ENCODE measurements at places on chromosomes 7 and 10.
A peak's percentile ranks its signal among the peaks of the same experiment; 100 is the strongest.

DNA sequence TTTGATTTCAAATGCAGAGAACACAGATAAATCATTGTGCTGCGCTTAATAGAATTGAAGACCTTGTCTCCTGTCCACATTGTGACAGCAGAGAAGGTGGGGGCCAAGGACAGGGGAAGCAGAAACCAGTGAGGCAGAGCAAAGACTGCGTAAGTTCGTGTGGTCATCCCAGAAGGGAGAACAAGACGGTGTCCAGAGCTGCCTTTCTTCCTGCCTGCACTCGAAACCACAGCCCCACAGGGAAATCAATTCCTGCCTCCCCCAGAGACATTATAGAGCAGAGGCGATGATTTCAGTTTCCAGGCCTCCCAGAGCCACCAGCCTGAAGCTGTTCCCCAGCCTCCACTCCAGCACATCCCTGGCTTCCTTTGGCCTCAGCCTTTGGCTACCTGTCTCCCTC is 39.7 kb upstream of the UCN3 start:
- H3K27me3 ChIP-seq, result peaks cover 3% of the 10 kb centered on the region
- H3K36me3 ChIP-seq, result no peaks in the 10 kb centered on the region
- no peak overlapping the region for H3K27ac ChIP-seq
- no peaks in the 10 kb centered on the region for H3K4me1 ChIP-seq
- no peak overlapping the region for H3K4me3 ChIP-seq

DNA sequence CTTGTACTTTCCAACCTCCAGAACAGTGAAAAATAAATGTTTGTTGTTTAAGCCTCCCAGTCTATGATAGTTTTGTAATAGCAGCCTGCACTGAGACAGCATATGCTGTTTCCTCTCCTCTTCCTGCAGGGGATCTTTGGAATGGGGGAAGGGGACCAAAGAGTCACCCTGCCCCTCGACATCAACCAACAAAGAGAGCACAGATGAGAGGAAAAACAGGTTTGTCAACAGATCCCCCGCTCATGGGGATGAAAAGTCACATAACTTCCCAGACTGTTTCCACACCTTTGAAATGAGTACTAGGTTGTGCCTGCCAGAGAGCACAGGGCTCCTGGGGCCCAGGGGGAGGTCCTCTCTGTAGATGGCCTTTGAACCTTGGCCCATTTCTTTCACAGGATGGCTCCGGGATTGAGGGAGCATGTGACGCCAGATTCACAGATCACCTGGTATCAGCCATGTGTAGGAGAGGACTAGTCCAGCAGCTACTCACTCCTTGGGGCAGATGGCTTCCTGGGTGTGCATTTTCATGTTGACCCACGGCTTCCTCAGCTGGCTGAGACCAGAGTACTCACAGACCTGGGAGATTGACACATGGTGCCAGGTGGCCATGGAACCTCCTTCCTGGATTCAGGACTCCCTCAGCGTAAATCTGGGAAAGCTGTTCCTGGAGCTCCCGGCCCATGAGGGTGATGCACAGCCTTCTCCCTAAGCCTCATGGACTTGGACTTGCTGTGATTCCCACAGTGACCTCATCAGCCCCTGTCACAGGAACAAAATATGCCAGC is 125.6 kb downstream of the CXCL12 start:
- no peak overlapping the region for H3K4me3 ChIP-seq
- H3K27me3 ChIP-seq, result no peaks in the 10 kb centered on the region
- DNase-seq, result no peak
- no peak overlapping the region for H3K27ac ChIP-seq

GRCh38 chr10:48525113-48525512 is 79.8 kb downstream of the ARHGAP22 start:
- peaks cover 62% of the 10 kb centered on the region for H3K27me3 ChIP-seq
- no peaks in the 10 kb centered on the region for H3K36me3 ChIP-seq
- H3K27ac ChIP-seq, result no peak overlapping the region
- H3K4me1 ChIP-seq, result no peaks in the 10 kb centered on the region

- no peaks in the 10 kb centered on the region for H3K36me3 ChIP-seq
- H3K4me3 ChIP-seq, result no peak overlapping the region
- H3K27me3 ChIP-seq, result peaks cover 5% of the 10 kb centered on the region
- no peaks in the 10 kb centered on the region for H3K4me1 ChIP-seq
Observed at GRCh38 chr10:99841746-99842145, 59.3 kb downstream of the ABCC2 start.

- no peaks in the 10 kb centered on the region for H3K4me1 ChIP-seq
- DNase-seq, result no peak
- no peaks in the 10 kb centered on the region for H3K36me3 ChIP-seq
- H3K27me3 ChIP-seq, result peaks cover 7% of the 10 kb centered on the region
- H3K27ac ChIP-seq, result no peak overlapping the region
Observed at GRCh38 chr10:69866688-69867461, 65.2 kb downstream of the COL13A1 start.

DNA sequence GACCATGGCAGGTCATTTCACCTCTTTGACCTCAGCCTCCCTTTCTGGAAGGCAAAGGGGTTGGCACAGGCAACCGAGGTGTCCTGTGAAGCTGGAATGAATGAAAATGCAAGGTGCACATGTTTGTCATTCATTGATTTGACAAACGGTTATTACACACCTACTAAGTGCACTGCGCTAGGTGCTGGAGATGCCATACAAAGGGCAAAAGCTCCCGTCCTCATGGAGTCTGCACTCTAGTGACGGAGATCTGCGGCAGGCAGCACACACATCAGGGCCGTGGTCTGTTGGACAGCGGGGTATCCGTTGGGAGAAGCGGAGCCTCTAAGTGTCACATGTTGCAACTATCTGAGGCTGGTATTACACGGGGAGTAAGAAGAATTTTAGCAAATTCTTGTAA is 44.2 kb downstream of the PRF1 start:
- DNase-seq, result no peak
- H3K27ac ChIP-seq, result no peak overlapping the region
- peaks cover 8% of the 10 kb centered on the region for H3K27me3 ChIP-seq
- no peaks in the 10 kb centered on the region for H3K36me3 ChIP-seq

GRCh38 chr10:13938950-13939349 is 352.2 kb downstream of the PRPF18 start:
- H3K27ac ChIP-seq, result no peak overlapping the region
- H3K4me3 ChIP-seq, result no peak overlapping the region
- peaks cover 11% of the 10 kb centered on the region for H3K27me3 ChIP-seq
- no peaks in the 10 kb centered on the region for H3K4me1 ChIP-seq

- H3K4me1 ChIP-seq, result no peaks in the 10 kb centered on the region
- H3K4me3 ChIP-seq, result no peak overlapping the region
- no peaks in the 10 kb centered on the region for H3K27me3 ChIP-seq
- H3K27ac ChIP-seq, result no peak overlapping the region
Observed at GRCh38 chr7:132029369-132030085, 473.1 kb upstream of the PODXL start.

- no peak overlapping the region for H3K4me3 ChIP-seq
- DNase-seq, result no peak
- no peaks in the 10 kb centered on the region for H3K27me3 ChIP-seq
- no peaks in the 10 kb centered on the region for H3K4me1 ChIP-seq
Observed at GRCh38 chr10:94076325-94076841, 82.7 kb downstream of the PLCE1 start.

- H3K36me3 ChIP-seq, result no peaks in the 10 kb centered on the region
- no peak overlapping the region for H3K27ac ChIP-seq
- no peak overlapping the region for H3K4me3 ChIP-seq
- no peaks in the 10 kb centered on the region for H3K4me1 ChIP-seq
Observed at GRCh38 chr7:151891182-151891581, 14.3 kb upstream of the PRKAG2 start.

GRCh38 chr10:89151857-89152256 is 55.3 kb downstream of the CH25H start:
- no peaks in the 10 kb centered on the region for H3K4me1 ChIP-seq
- H3K36me3 ChIP-seq, result no peaks in the 10 kb centered on the region
- H3K27me3 ChIP-seq, result peaks cover 40% of the 10 kb centered on the region
- no peak for DNase-seq
- no peak overlapping the region for H3K4me3 ChIP-seq

DNA sequence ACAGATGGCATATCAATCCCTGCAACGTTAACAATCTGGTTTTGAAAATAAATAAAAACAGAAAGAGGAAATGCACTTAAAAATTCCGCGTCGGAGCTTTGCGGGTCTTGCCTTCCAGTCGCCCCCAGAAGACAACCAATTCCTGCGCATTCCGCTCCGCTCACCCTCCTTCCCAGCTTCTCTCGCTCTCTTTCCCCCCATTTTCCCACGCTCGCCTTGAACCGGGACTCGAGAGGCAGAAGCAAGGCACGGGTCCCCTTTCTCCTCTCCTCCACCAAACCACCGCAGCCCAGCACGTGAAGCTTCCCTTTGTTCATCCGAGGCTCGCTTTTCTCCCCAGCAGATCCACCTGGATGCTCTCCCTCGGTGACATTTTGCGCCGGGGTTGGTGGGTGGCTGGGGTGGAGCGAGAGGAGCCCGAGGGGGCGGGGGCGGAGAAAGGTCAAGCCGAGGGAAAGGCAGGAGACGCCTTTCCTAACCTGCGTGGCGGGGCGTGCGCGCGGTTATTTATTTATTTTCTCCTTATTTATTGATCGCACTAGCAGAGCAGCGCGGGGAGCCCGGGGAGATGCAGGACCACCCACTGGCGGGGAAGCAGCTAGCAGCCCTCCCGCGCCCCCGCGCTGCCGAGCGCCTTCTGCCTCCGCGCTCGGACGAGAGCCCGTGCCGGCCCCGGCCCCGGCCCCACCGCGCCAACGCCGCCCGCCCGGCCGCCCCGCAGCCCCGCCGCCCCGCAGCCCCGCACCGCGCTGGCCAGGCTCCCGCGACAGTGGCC is at the start of gene KCND2:
Gene KCND2, plus strand, starts transcription at position 475 of the 775 bp plus-strand sequence.
- H3K4me3 ChIP-seq, result peak within 1 kb of the TSS; percentile 79
- no peak for DNase-seq
- H3K36me3 ChIP-seq, result no peaks in the 10 kb centered on the region
- H3K27ac ChIP-seq, result no peak within 1 kb of the TSS
- H3K27me3 ChIP-seq, result peaks cover 30% of the 10 kb centered on the region

DNA sequence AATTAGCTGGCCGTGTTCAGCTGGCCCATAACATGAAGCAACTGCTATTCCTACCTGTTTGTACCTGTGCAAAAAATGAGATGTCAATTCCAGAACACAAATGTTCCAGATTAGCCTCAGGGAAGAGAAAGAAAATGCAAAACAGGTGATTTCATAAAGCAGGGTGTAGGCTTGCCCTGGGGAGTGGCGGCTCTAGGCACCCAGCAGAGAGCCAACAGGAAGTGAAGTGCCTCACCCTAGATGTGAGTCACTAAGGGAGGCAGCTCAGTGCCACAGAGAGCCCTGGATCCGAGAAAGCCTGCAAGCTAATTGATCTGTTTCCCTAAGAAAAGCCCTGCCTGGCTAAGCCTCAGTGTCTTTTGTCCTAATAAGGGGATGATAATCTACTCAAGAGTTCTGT is 240.0 kb downstream of the ARHGAP21 start:
- H3K27me3 ChIP-seq, result peaks cover 1% of the 10 kb centered on the region
- no peaks in the 10 kb centered on the region for H3K36me3 ChIP-seq
- DNase-seq, result no peak
- no peak overlapping the region for H3K27ac ChIP-seq

DNA sequence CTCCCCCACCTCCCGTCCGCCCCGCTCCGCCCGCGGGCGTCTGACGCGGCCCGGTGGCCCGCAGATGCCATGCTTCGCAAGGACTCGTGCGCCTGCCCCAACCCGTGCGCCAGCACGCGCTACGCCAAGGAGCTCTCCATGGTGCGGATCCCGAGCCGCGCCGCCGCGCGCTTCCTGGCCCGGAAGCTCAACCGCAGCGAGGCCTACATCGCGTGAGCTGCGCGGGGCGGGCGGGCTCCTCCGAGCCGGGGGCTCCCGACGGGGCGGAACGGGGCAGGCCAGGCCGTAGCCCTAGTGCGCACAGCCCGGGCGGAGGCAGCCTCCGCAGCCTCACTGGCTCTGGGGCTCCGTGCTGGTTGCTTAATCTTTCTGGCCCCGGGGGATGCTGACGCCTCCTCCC is 2.8 kb downstream of the ASIC3 start:
- peaks cover 3% of the 10 kb centered on the region for H3K27me3 ChIP-seq
- H3K27ac ChIP-seq, result no peak overlapping the region
- no peak overlapping the region for H3K4me3 ChIP-seq

GRCh38 chr10:87976101-87976743 is 112.8 kb downstream of the PTEN start:
- no peak overlapping the region for H3K27ac ChIP-seq
- no peak overlapping the region for H3K4me3 ChIP-seq
- peaks cover 3% of the 10 kb centered on the region for H3K36me3 ChIP-seq
- peaks cover 7% of the 10 kb centered on the region for H3K4me1 ChIP-seq

GRCh38 chr10:10778959-10779358 is 238.7 kb upstream of the CELF2 start:
- no peak overlapping the region for H3K4me3 ChIP-seq
- H3K27ac ChIP-seq, result no peak overlapping the region
- no peaks in the 10 kb centered on the region for H3K4me1 ChIP-seq
- DNase-seq, result no peak
- peaks cover 2% of the 10 kb centered on the region for H3K27me3 ChIP-seq

GRCh38 chr10:21757185-21757901 is 223.3 kb downstream of the MLLT10 start:
- DNase-seq, result no peak
- H3K27me3 ChIP-seq, result no peaks in the 10 kb centered on the region
- no peaks in the 10 kb centered on the region for H3K36me3 ChIP-seq
- no peak overlapping the region for H3K4me3 ChIP-seq
- H3K27ac ChIP-seq, result no peak overlapping the region

DNA sequence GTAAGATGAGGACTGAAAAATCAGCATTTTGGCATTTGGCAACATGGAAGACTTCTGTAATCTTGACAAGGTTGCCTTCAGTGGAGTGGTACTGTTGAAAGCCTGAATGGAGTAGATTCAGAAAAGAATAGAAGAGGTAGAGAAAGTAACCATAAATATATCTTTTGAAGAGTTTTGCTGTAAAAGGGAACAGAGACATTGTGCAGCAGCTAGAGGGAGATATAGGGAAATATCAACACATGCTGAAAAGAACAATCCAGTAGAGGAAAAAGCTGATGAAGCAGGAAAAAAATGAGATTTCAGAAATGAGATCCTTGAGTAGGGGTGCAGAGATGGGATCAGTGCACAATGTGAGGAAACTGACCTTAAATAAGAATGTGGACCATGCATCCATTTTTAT is 60.0 kb downstream of the RAPGEF5 start:
- H3K36me3 ChIP-seq, result no peaks in the 10 kb centered on the region
- no peak overlapping the region for H3K27ac ChIP-seq
- H3K4me1 ChIP-seq, result peaks cover 15% of the 10 kb centered on the region
- no peak overlapping the region for H3K4me3 ChIP-seq
- H3K27me3 ChIP-seq, result peaks cover 42% of the 10 kb centered on the region

GRCh38 chr7:127588697-127589482 is 679 bp downstream of the ARF5 start:
- peak overlapping the region; percentile 85 for H3K27ac ChIP-seq
- H3K4me1 ChIP-seq, result peaks cover 30% of the 10 kb centered on the region
- H3K36me3 ChIP-seq, result peaks cover 24% of the 10 kb centered on the region
- peak; percentile 33 for DNase-seq

- no peak for DNase-seq
- H3K4me1 ChIP-seq, result peaks cover 9% of the 10 kb centered on the region
- H3K4me3 ChIP-seq, result no peak overlapping the region
- H3K27ac ChIP-seq, result no peak overlapping the region
Observed at GRCh38 chr7:156820445-156821063, 72.4 kb downstream of the LMBR1 start.

- peaks cover 75% of the 10 kb centered on the region for H3K4me1 ChIP-seq
- H3K36me3 ChIP-seq, result peaks cover 42% of the 10 kb centered on the region
- peak overlapping the region; percentile 76 for H3K4me3 ChIP-seq
- H3K27ac ChIP-seq, result peak overlapping the region; percentile 99
- no peak for DNase-seq
- no peaks in the 10 kb centered on the region for H3K27me3 ChIP-seq
Observed at GRCh38 chr7:100543586-100543985, 4.6 kb downstream of the AGFG2 start.
